ENCODE measurements at places on chromosomes 13 and 19.

- no peak for DNase-seq
Measured at GRCh38 chr13:79289571-79289970, 116.5 kb downstream of the RBM26 start.

DNA sequence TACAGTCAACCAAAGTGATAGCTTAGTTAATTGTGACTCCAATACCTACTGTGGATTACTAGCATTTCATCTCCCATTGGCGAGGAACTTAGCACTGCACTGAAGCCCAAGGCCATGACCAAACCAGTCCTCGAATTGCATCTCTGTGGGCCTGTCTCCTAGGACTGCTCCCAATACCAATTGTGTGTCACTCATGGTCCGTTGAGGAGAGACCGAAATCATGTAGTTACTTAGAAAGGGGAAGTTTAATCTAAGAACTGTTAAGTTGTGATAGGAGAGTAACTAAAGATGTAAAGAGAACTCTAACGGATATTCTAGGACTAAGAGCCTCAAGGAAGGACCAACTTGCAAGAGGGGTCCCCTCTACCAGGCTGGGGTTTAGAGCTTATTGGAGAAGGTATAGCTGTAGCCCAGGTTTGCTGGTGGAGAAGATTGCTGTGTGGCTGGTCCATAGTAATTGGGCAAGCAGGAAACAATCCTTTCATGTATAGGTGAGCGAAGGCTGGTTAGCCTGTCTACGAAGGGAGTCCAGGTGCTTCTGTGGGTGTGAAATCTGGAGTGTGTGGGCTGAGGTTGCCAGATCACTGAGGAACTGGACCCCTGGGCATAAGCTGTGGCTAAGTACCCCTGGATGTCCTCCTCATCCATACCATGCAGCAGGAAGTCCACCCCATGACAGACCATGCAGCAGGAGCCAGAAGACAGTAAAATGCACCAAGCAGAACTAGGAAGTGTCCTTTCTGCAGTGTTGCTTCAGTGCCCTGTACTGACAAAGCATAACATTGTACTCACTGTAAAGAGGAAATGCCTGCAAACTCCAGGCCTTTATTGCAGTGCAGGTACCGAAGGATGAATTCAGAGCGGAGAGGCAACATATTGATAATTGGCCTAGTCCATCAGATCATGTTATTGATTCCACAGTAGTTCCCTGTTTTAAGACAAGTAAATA lies 30.8 kb downstream of the DNAJC3 start:
- no peak for DNase-seq

DNA sequence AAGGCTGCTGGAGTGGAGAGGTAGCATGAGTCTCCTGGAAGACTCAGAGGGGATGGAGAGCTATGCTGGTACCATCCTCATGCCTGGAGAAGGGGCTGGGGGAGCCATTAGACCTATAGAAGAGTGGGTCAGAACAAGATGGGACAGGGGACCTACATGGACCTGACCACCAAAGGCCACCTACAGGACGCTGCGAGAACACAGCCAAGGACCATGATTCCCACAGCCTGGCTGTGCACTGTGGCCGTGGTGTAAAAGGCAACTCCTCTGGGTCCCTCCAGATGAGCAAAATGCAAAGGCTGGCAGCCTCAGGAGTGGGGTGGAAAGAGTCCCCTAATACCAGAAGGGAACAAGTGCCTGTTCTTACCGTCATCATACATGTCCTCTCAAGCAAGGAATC lies 216.2 kb downstream of the SLC7A1 start:
- no peak for DNase-seq

GRCh38 chr13:47110833-47111240 lies 214.0 kb upstream of the HTR2A start:
- DNase-seq = no peak

DNA sequence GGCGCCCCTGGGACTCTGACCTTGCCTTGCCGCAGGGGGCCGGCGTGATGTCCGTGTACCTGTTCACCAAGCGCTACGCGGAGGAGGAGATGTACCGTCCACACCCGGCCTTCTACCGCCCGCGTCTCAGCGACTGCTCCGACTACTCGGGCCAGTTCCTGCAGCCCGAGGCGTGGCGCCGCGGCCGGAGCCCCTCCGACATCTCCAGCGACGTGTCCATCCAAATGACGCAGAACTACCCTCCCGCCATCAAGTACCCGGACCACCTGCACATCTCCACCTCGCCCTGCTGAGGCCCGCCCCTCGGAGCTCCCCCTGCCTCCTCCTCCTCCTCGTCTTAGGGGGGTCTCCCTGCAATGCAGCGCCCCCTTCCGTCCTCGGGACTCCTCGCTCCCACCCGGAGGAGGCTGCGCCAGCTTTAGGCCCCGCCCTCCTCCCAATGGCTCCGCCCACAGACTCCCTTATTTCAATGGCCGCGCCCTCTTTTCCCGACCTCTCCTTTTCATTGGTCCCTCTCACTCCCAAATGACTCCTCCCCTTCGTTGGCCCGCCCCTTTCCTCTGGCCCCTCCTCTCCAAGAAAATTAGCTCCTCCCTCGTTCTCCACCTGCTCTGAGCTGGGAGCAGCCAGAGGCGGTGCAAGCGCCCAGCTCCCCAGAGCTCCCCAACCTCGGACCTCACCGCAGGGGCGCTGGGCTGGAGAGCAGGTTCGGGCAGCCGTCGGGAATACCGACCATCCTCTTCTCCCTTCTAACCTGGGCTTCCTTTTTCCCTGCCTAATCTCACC lies 20.5 kb upstream of the CACNG8 start:
- DNase-seq = no peak

DNA sequence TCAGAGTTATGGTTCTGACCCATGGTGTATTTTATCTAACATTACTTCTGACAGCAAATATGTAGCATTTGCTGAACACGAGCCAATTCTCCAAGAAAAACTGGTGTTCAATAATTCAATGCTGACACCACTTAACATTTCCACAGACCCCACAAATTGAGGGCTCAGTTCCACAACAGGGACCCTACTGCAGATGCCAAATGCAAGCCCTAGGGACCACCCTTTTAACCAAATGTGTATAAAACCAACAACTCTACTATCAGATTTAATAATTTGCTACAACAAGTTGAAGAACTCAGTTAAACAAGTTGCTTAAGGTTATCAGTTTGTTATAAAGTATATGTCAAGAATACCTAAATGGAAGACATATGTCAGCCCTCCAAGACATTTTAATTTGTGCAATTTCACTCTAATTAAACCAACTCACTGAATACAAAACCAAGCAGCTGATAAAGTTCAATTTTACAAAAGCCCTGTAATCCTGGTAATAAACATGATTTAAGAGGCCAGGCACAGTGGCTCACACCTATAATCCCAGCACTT lies 6.7 kb downstream of the ZNF44 start:
- DNase-seq = no peak

- peak; percentile 39 for DNase-seq
Measured at GRCh38 chr19:3857449-3858003, 11.3 kb downstream of the ZFR2 start.

- DNase-seq = no peak
Measured at GRCh38 chr19:49272204-49272603, 52.8 kb downstream of the SLC6A16 start.

GRCh38 chr19:29873024-29873800 lies 61.4 kb downstream of the CCNE1 start:
- DNase-seq = peak; percentile 57

DNA sequence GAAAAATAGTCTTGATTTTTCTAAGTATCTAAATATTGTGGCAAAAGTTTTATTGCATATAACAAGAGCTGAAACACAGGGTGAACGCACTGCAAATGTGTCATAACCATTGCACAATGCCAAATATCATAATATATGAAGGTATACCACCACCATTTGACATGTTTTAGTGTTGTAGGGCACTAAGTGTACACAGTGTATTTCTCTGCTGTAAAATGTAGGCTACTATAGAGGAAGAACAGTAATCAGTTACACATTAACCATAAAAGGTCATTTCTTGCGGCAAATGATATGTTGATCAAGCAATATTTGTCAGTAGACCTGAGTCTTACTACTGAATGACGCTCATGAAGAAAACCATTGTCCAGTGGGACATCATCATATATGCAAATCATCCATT lies 18.3 kb upstream of the KLF5 start:
- DNase-seq = no peak

GRCh38 chr13:46140044-46140443 lies 35.2 kb upstream of the CPB2 start:
- DNase-seq = no peak

DNA sequence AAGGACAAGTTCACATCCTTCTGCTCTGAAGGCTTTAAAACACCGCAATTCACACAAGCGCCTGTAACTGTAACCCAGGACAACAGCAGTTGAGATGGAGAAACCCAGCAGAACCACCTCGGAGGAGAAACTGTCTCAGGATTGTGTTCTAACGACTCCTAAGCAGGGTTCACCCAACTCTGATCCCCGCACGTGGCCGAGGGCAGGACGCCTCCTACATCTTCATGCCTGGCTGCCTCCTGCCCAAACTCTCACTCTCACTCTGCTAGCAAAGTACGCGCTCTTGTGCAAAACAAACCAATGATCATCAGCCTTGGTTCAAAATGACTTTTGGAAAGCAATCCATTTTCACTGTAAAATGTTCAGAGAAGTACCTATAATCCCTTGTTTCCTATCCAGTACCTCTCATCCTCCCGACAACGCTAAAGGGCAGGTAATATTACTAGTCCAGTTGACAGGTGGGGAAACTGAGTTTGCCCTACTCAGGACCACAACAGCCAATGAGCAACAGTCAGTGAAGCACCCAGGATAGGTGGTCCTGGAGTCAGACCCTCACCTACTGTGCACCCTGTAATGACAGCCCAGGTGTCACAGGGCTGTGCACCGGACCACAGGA lies 25.6 kb downstream of the EPS15L1 start:
- peak; percentile 85 for DNase-seq

- DNase-seq = no peak
Measured at GRCh38 chr13:96662036-96662435, 332.2 kb downstream of the OXGR1 start.

- DNase-seq = peak; percentile 69
Measured at GRCh38 chr13:102846261-102847015, 606 bp downstream of the ERCC5 start.

DNA sequence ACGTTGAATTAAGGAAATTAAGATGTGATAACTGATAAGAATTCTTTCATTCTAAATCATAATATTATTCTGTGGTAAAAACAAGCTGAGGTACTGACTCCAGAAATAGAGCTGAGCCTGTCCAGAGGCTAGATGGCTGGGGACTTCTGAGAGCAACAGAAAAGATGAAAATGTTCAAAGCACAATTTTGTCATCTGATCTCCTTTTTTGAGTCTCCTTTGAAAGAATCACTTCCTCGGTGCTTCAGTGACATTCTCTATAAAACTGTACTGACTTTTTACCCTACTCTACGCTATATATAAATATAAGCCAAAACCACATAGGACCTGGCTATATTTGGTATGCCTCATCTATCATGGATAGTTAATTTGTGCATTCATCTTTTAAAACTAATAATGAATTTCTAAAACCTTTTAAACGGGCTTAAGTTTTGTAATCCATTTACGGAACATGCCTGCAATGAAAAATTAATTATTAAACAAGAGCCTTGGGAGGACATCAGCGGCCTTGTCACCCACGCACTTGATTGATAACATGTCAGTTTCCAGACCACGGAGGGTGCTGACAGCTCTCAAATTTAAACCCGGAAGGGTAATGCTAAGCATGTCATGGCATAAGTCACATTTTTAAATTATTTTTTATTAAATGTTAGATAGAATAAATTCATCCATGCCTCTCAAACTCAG lies 235.5 kb downstream of the PCDH9 start:
- DNase-seq = peak; percentile 64

DNA sequence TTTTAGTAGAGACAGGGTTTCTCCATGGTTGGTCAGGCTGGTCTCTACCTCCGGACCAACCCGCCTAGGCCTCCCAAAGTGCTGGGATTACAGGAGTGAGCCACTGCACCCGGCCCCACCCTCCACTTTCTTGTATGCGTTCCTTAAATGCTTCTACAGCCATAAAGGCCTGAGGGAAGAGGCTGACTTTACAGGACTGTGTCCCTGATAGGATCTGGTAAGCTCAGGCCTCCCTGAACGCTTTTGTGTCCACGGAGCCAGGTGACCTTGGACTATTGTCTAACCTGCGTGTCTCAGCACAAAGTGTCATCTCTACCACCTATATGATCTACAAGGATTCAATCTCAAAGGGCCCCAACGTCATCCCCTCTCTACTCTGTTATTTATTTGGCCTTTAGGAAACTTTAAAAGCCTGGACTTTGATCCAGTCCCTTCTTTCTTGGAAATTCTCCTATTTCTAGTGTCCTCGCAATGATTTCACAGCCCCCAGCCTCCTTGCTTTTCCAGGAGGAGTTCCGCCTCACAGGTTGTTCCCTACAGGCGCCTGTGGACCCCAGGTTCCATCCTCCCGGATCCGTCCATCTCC lies 701 bp downstream of the ZNF552 start:
- DNase-seq = no peak

GRCh38 chr13:67069117-67069767 lies 160.9 kb downstream of the PCDH9 start:
- no peak for DNase-seq

DNA sequence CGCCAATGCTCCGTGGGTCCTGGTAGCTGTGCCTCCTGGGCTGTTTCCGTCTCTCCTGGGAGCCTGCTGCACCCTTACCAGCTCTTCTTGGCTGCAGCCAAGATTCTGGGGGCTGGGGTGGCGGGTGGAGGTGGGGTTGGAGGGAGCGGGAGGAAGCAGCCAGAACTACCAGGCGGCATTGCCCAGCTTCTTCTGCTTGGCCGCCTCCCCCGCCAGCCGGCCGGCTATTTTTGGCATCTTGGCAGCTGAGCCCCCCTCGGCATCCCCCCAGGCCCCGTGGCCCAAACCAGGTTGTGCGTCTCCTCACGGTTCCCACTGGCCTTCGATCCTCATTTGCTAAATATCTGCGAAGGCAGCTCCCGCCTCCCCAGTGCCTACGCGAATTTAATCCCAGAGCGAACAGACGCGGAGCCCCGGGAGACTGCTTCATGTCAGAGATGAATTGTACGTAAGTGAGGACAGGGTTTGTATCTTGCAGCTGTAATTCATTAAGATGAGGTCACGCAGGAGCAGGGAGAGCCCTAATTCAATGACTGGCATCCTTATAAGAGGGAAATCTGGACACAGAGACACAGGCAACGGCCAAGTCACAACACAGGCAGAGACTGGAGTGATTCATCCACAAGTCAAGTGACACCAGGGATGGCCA lies 12.8 kb upstream of the PEAK3 start:
- no peak for DNase-seq

DNA sequence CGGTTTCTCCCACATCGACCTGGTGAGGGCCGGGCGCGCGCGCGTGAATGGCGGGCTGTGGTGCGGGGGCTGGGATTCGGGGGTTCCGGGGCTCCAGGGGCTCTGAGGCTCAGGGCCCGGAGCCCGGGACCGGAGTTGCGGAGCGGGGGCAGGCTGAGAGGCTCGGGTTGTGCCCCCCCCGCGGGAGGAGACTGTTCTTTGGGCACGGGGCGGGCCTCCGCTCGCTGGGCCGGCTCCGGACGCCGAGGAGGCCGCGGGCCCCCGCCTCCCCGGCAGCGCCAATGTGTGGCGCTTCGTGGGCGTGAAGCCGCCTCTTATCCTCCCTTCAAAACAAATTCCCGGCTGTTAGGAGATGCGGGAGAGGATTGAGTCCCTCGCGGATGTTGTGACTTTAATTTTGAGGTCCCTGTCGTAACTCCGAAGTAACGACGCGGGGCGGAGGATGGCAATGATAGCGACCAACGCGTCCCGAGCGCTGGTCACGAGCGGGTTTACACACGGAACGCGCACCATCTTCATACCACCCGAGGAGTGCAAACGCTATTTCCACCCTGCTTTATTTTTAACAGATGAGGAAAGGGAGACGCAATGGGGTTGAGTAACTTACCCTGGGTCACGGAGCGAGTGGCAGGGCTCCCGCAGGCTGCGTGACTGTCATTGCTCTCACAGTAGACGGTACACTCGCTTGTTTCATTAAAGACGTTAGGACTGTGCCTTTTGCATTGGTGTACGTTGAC lies 536 bp downstream of the UBA2 start:
- peak; percentile 43 for DNase-seq

- DNase-seq = no peak
Measured at GRCh38 chr13:77896536-77896935, 22.1 kb downstream of the EDNRB start.
